ENCODE measurements at places on chromosomes 7 and 10. TPM values are rescaled to one million over a fixed set of nuclear protein-coding genes. Genes with fewer than 3 reads are reported as not detected.

Gene SPDYE9
- not detected for total RNA-seq

Gene ANKRD2
- 0.60 TPM for total RNA-seq

Gene ACSL5
- 0.15 TPM for total RNA-seq

Gene HOXA1
- 2.7 TPM for total RNA-seq

Gene EGFR
- total RNA-seq: 13.6 TPM

Gene TMEM229A
- total RNA-seq: not detected

Gene LRRC17
- 34.5 TPM for total RNA-seq

Gene HOGA1
- total RNA-seq: not detected

Gene SFTPA1
- total RNA-seq: not detected

Gene CRTAC1
- total RNA-seq: 0.37 TPM

GRCh38 chr10:69573056-69573806, at the start of gene NEUROG3:
Gene NEUROG3, minus strand, starts transcription at chr10:69573422. Its CDS starts 379 bp downstream, at chr10:69573043.
- no peak within 1 kb of the TSS for H3K27ac ChIP-seq
- H3K27me3 ChIP-seq: peaks cover 81% of the 10 kb centered on the region

DNA sequence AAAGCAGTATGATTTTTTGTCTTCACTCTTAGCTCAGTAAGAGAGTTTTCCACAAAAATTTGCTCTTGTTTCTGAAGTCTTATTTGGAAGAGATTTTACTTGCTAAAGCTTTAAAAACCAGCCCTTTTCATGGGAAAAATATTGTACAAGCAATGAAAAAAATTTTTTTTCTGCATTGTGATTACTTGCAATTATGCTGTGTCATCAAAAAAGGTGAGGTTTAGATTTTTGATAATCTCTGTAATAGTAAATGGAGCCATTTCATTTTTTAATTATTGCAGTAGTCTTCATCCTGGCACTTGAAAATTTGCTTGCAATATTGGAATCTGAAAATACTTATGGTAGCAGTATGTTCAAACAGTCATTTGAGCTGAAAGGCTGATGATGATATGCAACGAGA, 447.4 kb downstream of the SH2D4B start:
- DNase-seq: no peak
- H3K36me3 ChIP-seq: no peaks in the 10 kb centered on the region
- H3K27me3 ChIP-seq: no peaks in the 10 kb centered on the region

DNA sequence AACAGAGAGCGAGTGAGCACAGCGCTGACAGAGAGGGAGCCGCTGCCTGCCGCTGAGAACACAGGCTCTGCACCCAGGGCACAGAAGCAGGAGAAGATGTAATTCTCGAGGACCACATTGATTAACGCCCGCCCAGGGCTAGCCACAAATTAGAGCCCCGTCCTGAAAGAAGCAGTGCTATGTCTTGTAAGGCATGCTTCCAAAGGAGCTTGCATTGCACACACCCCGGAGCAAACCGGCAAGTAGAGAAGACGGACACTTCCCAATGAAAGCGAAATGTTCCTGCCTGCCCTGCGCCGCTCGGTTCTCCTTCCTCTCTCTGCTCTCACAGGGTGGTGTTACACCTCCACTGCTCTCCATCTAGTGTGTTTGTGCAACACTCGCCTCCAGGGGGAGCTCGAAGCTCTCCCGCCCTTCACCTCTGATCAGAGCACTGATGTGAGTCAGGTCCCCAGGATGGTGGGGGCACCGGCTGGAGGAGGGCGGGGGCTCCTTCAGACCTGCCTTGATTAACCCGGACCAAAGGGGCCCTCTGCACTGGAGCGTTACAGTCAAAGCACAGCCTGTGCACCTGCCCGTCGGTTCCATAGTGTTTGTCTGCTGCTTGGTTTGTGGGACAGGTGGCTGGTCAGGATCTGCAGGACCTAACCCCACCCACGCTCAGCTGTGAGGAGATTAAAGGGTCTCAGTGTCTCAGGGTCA, 316.5 kb downstream of the ADARB2 start:
- peaks cover 2% of the 10 kb centered on the region for H3K27me3 ChIP-seq
- no peaks in the 10 kb centered on the region for H3K36me3 ChIP-seq
- peak overlapping the region; percentile 13 for H3K27ac ChIP-seq
- peak overlapping the region; percentile 76 for H3K4me3 ChIP-seq

DNA sequence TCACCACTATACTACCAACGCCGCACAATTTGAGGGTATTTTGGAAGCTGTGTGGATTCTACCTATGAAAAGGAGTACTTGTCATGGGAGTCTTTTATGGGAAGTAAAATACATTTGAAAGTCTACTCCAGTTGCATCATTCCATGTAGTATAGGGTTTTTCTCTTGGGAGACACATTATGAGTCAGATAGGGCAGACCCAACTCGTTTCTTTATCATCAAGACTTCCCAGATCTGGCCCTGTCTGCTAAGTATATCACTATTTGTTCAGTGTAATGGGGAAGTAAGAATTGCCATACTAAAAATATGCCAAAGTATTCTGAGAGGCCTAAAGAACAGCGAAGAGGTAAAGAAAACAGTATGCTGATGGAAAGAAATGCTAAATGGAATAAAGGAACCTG, 144.2 kb downstream of the SPAG6 start:
- DNase-seq: no peak
- peaks cover 15% of the 10 kb centered on the region for H3K4me1 ChIP-seq
- H3K27me3 ChIP-seq: peaks cover 2% of the 10 kb centered on the region
- H3K36me3 ChIP-seq: peaks cover 2% of the 10 kb centered on the region
- no peak overlapping the region for H3K27ac ChIP-seq
- no peak overlapping the region for H3K4me3 ChIP-seq

- peak overlapping the region; percentile 65 for H3K27ac ChIP-seq
- H3K27me3 ChIP-seq: no peaks in the 10 kb centered on the region
- peak overlapping the region; percentile 3 for H3K4me3 ChIP-seq
- no peak for DNase-seq
- peaks cover 57% of the 10 kb centered on the region for H3K4me1 ChIP-seq
Measured at GRCh38 chr10:7085147-7085912, 325.5 kb downstream of the SFMBT2 start.

DNA sequence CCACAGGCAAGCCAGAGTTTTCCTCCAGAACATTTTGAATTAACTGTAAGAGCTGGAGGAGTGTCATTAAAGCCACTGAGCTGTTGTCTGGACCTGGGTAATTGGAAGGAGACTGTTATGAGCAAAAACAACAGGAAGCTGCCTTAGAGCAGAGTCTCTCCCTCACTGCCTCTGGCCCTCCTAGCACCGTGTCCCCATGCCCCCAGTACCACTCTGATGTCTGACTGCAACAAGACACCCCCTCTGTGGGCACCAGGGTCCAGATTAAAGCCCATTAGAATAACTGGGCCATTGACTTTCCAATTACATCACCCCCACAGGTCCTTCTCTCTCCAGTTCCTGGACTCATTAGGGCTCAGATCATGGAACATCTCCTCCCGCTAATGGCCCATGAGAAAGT, 216.3 kb downstream of the USP6NL start:
- no peak for DNase-seq
- H3K4me1 ChIP-seq: no peaks in the 10 kb centered on the region
- H3K27ac ChIP-seq: no peak overlapping the region
- no peak overlapping the region for H3K4me3 ChIP-seq
- H3K27me3 ChIP-seq: peaks cover 9% of the 10 kb centered on the region

GRCh38 chr10:19788075-19788686, 28.1 kb upstream of the PLXDC2 start:
- peaks cover 19% of the 10 kb centered on the region for H3K4me1 ChIP-seq
- H3K27ac ChIP-seq: no peak overlapping the region
- no peak overlapping the region for H3K4me3 ChIP-seq
- DNase-seq: no peak
- no peaks in the 10 kb centered on the region for H3K27me3 ChIP-seq

- H3K27me3 ChIP-seq: no peaks in the 10 kb centered on the region
- H3K4me1 ChIP-seq: peaks cover 14% of the 10 kb centered on the region
- no peak for DNase-seq
- peaks cover 1% of the 10 kb centered on the region for H3K36me3 ChIP-seq
- no peak overlapping the region for H3K4me3 ChIP-seq
Measured at GRCh38 chr10:201328-201771, 66.1 kb downstream of the ZMYND11 start.

- peak overlapping the region; percentile 57 for H3K4me3 ChIP-seq
- H3K27ac ChIP-seq: peak overlapping the region; percentile 2
- H3K4me1 ChIP-seq: peaks cover 8% of the 10 kb centered on the region
- no peaks in the 10 kb centered on the region for H3K36me3 ChIP-seq
Measured at GRCh38 chr10:95559471-95559870, 1.7 kb downstream of the SORBS1 start.

- no peak overlapping the region for H3K27ac ChIP-seq
- no peaks in the 10 kb centered on the region for H3K27me3 ChIP-seq
- no peaks in the 10 kb centered on the region for H3K36me3 ChIP-seq
- no peak for DNase-seq
- no peak overlapping the region for H3K4me3 ChIP-seq
Measured at GRCh38 chr10:128007971-128008370, 101.1 kb downstream of the PTPRE start.

DNA sequence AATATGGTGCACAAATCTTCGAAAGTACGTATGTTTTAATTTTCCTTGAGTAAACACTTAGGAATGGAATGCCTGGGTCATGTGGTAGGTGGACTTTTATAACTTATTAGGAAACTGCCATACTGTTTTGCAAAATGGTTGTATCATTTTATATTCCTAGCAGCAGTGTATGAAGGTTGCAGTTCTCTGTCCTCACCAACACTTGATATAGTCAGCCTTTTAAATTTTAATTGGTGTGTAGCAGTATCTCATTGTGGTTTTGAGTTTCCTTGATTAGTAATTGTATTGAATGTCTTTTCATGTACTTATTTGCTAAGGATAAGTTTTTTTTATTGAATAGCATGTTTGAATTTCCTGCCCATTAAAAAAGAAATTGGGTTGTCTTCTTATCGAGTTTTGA, 926 bp upstream of the PCBD1 start:
- H3K4me3 ChIP-seq: no peak overlapping the region
- DNase-seq: no peak
- H3K27ac ChIP-seq: no peak overlapping the region
- peaks cover 4% of the 10 kb centered on the region for H3K36me3 ChIP-seq
- H3K27me3 ChIP-seq: no peaks in the 10 kb centered on the region

DNA sequence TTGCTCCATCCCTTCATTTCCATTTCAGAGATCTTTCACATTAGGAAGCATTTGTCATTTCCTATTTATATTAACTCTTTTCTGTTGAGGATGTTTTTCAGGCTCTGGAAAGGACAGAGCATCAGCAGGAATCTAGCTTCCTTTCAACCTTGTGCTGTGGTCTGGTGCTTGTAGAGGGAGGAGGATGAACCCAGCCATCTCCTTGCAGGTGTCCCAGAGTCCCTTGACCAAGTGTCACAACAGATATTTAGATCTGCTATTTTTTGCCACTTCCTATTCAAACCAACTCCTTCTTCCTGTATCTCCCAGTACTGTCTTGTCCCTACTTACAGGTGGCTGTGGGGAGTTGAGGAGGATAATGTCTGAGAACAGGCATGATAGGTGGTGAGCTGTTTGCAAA, 742.8 kb downstream of the GRID1 start:
- H3K4me3 ChIP-seq: no peak overlapping the region
- DNase-seq: no peak
- H3K27me3 ChIP-seq: no peaks in the 10 kb centered on the region
- no peaks in the 10 kb centered on the region for H3K4me1 ChIP-seq
- H3K27ac ChIP-seq: no peak overlapping the region

- peaks cover 3% of the 10 kb centered on the region for H3K27me3 ChIP-seq
- peaks cover 7% of the 10 kb centered on the region for H3K4me1 ChIP-seq
- no peak overlapping the region for H3K4me3 ChIP-seq
Measured at GRCh38 chr10:96260014-96260413, 11.4 kb downstream of the BLNK start.

DNA sequence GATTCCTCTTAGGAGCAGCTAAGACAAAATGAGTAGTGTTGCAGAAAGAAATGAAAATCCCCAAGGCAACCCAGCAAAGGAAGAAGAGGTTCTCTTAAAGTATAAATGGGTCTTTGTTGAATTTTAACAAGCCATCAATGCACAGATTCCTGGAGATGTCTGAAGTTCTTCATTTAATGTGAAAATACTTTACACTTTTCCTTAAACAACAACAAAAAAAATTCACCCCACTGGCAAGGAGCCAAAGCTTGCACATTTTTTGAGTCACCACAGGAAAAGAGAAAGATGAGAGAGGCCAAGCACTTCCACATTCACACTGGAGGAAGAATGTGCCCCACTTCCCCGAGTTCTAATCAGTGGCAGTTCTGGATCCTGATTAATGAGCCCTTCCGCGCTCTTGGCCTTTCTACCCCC, 286.4 kb upstream of the MEOX2 start:
- no peaks in the 10 kb centered on the region for H3K27me3 ChIP-seq
- peaks cover 13% of the 10 kb centered on the region for H3K4me1 ChIP-seq

DNA sequence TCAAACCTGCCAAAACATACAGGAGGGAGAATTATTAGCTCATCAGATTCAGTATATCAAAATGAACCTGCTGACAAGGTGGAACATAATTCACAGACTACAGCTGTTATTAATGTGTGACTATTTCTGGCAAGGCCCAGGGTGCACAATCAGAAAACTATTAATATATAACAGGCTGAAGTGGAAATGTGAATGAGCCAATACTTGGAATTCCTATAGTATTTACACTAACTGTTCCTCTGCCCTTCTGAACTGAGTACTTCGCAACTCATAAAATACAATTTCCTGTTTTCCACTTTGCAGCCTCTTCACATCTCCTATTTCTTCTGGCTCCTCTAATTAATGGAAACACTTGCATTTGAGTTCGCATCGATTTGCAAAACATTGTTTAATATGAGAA, 330.8 kb downstream of the DPP6 start:
- DNase-seq: no peak
- H3K4me1 ChIP-seq: no peaks in the 10 kb centered on the region
- H3K36me3 ChIP-seq: no peaks in the 10 kb centered on the region
- H3K27ac ChIP-seq: no peak overlapping the region
- H3K4me3 ChIP-seq: no peak overlapping the region
- no peaks in the 10 kb centered on the region for H3K27me3 ChIP-seq

- no peaks in the 10 kb centered on the region for H3K27me3 ChIP-seq
- no peak for DNase-seq
- H3K27ac ChIP-seq: no peak overlapping the region
- peaks cover 2% of the 10 kb centered on the region for H3K36me3 ChIP-seq
Measured at GRCh38 chr7:30552330-30552729, 42.3 kb upstream of the GARS1 start.

- no peak overlapping the region for H3K4me3 ChIP-seq
- H3K4me1 ChIP-seq: no peaks in the 10 kb centered on the region
- DNase-seq: no peak
- H3K27ac ChIP-seq: no peak overlapping the region
Measured at GRCh38 chr7:150471886-150472285, 21.5 kb downstream of the GIMAP8 start.

- no peak overlapping the region for H3K4me3 ChIP-seq
- peaks cover 13% of the 10 kb centered on the region for H3K4me1 ChIP-seq
- no peak for DNase-seq
- H3K27ac ChIP-seq: no peak overlapping the region
Measured at GRCh38 chr7:77912293-77912692, 113.7 kb downstream of the PHTF2 start.

DNA sequence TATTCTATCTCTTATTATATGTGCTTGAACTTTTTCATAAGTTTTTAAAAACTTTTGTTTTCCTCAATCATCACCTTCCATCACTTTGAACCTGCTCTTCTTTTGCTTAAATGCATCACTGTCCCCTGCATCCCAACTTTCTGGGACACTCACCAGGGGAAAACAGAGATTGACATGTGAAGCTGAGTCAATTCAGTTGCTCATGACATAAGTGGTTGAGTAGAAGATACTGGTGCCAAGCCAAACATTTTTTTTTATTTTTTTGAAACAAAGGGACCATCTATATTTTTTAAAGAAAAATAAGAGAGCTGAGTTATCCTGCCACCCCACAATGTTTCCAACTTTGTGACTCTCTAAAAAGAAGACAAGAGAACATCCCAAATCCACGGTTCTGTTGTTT, 61.8 kb upstream of the AHR start:
- no peaks in the 10 kb centered on the region for H3K36me3 ChIP-seq
- H3K27me3 ChIP-seq: no peaks in the 10 kb centered on the region
- H3K4me3 ChIP-seq: no peak overlapping the region
- H3K27ac ChIP-seq: peak overlapping the region; percentile 78
- H3K4me1 ChIP-seq: peaks cover 57% of the 10 kb centered on the region
- no peak for DNase-seq
